ENCODE measurements at places on chromosomes 2 and 18.

- DNase-seq, result no peak
Observed at GRCh38 chr2:19800796-19801195, 101.0 kb downstream of the TTC32 start.

DNA sequence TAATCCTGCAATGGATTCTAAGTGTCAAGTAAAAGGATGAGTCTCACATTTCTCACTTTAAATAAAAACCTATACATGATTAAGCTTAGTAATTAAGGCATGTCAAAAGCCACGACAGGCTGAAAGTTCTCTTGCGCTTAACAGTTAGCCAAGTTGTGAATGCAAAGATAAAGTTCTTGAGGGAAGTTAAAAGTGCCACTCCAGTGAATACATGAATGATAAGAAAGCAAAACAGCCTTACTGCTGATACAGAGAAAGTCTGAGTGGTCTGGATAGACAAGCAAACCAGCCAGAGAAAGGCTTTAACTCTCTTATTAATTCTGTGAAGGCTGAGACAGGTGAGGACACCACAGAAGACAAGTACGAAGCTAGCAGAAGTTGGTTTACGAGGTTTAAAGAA is 12.7 kb downstream of the THOC1 start:
- no peak for DNase-seq

DNA sequence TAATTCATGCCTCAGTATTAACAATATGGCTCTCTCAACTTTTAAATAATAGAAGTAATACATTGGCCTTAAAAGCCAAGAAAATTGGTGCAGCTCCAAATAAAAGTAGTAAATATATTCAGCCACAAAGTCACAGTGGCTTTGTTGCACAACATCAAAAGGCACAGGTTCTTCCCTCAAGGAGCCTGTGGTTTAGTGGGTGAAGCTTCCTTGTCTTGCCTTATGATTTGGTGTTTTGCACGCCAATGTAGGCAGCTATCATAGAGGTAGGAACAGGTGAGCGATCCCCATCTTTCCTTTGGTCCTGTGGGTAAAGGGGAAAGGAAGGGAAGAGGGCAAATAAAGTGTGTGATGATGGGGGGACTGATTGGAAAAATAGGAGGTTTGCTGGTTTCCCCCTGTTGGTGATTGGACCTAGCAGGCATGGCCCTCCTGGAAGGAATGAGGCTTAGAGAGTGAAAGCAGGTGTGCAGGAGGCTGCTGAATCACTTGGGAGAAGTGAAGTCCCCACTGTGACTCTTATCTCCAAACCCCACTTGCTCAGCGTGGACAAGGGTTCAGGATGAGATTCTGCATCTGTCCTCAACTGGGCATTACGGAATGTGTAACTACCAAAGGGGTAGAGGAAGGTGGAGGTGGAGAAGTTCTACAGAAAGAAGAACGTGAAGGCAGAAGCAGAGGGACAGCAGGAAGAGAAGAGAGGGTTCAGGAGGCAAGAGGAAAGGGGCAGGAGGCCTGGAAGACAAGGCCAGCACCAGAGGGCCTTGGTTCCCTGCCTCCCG is 20.1 kb upstream of the TNP1 start:
- no peak for DNase-seq

GRCh38 chr2:25032901-25033300 is 9.0 kb upstream of the EFR3B start:
- DNase-seq, result no peak

GRCh38 chr2:85355521-85355920 is 952 bp downstream of the ELMOD3 start:
- no peak for DNase-seq

- DNase-seq, result no peak
Observed at GRCh38 chr2:127146820-127147502, 40.0 kb upstream of the BIN1 start.

- DNase-seq, result no peak
Observed at GRCh38 chr2:86233436-86233835, 34.2 kb downstream of the MRPL35 start.

DNA sequence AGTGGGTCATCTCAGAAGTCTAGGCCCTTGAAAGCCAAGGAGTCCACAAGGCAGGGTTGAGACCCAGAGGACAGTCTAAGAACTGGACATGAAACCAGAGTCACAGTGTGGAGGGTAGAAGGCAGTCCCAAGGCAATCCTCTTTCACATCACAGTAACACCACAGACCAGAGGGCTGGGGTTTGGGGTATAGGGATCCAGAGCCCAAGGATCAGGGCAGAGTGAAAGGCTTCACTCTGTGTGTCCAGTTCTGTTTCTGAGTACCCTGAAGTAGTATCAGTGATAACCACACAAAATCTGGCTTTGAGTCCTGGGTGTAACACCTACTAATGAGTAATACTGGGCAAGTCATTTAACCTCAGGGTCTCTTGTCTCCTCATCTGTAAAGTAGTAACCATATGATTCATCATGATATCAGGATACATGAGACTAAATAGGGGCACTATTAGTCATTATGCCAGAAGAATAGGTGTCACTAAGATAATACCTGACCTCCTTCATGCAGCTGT is 91.0 kb downstream of the ICA1L start:
- no peak for DNase-seq

GRCh38 chr2:45102141-45102540 is 92.9 kb upstream of the SIX2 start:
- no peak for DNase-seq

- no peak for DNase-seq
Observed at GRCh38 chr2:120675460-120676130, 60.1 kb upstream of the GLI2 start.

- no peak for DNase-seq
Observed at GRCh38 chr2:60437080-60437696, 116.3 kb downstream of the BCL11A start.

GRCh38 chr2:201952187-201952586 is 81.5 kb upstream of the FZD7 start:
- no peak for DNase-seq

GRCh38 chr2:23386339-23387220 is 1.6 kb downstream of the KLHL29 start:
- no peak for DNase-seq

DNA sequence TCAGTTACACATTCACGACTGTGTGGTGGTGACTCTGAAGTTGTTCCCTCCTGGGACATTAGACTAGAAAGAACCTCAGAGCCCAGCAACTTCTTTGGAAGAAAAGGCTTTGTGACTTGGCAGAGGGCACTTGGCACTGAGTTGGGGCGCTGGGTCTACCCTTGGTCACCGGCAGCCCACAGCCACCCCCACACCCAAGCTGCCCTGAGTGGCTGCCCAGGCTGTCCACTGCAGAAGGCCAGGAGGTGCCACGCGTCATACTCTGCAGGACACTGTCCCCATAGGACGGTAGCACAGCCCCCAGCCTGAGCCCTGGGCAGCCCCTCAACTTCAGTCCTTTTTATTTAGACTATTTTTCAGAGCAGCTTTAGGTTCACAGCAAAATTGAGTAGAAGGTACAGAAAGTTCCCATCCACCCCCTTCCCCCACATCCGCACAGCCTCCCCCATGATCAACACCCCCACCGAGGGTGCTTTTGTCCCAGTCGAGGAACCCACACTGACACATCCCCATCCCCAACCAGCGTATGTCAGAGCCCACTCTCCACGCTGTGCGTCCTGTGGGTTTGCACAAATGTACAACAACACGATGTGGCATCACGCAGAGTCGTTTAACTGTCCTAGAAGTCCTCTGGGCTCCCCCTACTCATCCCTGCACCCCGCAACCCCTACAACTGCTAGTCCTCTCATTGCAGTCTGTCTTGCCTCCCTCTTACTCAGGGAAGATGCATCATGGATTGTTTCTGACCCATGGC is 1.1 kb downstream of the PRLH start:
- DNase-seq, result no peak

Data from CD14-positive monocyte (primary cell).